ENCODE measurements at places on chromosomes 4 and X.

DNA sequence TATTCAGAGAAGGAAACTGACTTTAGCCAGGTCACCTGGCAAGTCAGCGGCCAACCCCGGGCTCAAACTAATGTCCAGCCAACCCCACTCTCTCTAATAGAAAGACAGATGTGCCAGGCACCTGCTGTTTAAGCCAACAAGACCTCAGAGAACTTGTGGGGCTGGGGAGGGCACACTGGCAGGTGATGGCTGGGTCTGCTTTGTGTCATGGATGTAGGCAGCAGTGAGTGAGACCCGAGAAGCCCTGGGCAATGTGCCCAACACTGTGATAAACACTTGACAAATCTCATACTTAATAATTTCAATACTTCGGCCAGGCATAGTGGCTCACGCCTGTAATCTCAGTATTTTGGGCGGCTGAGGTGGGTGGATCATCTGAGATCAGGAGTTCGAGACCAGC, 9.0 kb upstream of the CD99L2 start:
- DNase-seq: no peak

DNA sequence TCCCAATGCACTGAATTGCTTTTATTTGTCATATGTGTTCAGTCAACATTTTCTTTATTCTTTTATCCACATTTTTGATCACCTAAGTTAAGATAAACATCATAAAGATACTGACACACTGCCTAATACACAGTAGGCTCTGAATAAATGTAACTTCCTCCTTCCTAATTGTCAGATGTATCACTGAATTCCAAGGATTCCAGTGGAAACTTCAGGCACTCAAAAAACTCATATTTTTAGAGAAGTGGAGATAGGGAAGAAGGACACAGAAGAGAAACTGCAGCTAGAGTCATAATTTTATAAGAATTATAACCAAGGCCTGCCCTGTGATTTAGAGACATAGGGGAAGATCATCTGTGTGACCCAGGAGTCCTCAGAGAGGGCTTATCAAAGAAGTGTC, 753.3 kb downstream of the ADGRL3 start:
- DNase-seq: no peak

DNA sequence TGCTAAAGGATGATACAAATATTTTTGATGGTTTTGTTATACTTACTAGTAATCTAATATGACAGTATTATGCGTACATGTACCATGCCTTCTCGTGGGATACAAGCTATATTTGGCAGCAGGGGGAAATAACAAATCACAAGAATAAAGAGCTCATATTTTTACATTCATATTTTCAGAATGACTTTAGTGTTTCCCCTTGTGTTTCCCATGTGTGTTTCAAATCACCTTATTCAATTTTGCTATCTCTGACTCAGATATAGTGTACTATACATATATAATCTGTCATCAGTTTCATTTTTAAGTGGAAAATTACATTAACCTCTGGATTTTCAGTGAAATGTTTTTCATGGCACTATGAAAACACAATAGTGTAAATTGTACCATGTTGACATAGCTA, 146.8 kb downstream of the RPA4 start:
- DNase-seq: no peak

GRCh38 chr4:41448934-41449333, 89.0 kb upstream of the LIMCH1 start:
- DNase-seq: peak; percentile 65

- no peak for DNase-seq
These were observed 586 bp downstream of the HERC5 start for GRCh38 chr4:88457307-88458103.

All from NCI-H226 (cell line).